Stimulated activated CD4-positive, alpha-beta T cell treated with anti-CD3 and anti-CD28 coated beads, Interleukin-4, amount 100 ng/mL, for 1 hour (primary cell): ENCODE measurements at places on chromosomes 12 and 14.

DNA sequence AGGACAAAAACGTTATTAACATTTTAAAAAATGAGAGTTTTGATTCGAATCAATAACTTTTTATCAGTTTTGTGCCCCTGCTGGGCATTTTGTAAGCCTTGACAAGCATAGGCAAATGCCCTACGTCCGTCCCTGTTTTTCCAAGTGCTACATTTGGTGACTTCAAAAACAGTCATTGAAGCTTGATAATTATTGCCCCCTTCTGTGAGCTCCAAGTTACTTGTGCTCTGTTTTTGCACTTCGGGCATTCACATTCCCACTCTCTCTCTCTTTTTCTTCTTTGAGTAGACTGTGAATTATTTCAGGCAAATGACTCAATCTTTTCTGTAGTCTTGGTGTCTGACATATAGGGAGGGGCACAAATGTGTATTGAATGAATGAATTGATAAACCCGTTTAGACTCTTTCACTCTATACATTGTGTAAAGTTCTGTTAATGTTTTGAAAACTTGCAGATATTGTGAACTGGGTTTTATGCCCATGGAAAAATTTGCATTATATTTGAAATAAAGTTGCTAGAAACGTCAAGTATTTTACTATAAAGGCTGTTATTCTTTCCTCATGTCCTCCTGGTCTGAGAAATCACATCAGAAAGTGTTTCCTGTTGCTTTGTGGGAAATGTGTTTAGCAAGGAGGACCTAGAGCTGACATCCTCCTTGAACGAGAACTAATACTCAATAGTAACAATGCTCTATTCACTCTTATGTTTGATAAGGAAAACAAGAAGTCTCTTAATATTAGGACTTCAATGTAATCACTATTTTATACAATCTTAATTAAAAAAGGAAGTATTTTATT, 1.4 kb downstream of the APAF1 start:
- DNase-seq = no peak

DNA sequence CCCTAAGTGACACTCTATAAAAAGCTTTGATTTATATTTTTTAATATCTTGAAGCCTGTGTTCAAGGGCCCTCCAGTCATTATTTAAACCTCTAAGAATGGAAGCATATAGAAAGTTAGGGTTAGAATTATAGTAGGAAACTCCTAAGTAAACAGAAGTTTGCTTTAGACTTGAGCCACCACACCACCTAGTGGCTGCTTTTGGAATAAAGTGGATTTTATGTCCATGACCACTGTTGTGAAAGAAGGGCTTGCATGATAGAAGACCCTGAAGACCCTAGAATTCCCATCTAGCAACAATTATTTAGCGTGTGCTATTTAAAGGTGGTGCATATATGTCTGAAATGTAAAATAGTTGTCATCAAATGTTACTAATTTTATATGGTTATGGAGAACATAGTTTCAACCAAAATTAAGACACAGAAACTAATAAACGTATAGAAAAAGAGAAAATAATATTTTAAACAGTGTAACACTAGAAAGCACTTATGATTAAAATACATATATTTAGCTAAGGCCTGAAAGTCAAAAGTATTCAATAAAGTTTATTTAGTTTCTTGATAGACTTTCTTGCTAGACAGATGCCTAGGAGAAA, 21.3 kb downstream of the LRRIQ1 start:
- DNase-seq = no peak

DNA sequence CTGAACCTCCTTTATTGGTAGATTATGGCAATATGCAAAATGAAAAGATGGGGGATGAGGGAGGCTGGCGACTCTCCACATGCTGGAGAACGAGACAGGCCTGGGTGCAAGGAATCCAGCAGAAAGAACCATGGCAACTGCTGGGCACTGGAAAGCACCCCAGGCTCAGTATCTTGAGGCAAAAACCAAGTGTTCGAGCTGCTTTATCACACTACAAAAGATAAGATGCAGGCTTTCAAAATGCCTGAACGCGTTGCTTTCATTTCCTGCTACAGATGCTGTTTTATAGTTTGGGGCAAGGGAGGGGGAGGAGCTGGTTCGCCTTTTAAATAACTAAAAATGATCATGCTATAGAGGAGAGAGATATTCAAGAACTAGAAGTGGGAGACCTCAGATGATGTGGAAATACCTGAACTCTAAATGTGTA, 38.9 kb downstream of the NIN start:
- DNase-seq = no peak

GRCh38 chr12:120800665-120801064, 75.0 kb downstream of the ACADS start:
- DNase-seq = no peak

- DNase-seq = no peak
These were observed 2.9 kb downstream of the SERPINA10 start for GRCh38 chr14:94290197-94290596.

DNA sequence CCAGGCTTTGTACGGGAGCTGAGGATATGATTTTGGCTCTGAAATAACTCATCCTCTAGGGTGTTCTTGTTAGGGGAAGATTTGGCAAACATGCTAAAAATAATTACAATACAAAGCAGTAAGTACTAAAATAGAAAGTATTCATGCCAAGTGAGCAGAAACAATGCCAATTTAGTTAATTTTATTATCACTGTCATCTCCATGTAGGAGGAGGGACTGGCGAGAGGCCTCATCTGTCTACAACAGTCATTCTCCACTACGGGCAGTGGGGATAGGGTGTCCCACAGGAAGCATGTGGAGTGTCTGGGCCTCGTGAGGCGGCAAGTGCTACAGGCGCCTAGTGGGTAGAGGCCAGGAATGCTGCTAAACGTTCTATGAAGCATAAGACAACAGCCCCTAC, 3.3 kb downstream of the ISM2 start:
- DNase-seq = no peak

DNA sequence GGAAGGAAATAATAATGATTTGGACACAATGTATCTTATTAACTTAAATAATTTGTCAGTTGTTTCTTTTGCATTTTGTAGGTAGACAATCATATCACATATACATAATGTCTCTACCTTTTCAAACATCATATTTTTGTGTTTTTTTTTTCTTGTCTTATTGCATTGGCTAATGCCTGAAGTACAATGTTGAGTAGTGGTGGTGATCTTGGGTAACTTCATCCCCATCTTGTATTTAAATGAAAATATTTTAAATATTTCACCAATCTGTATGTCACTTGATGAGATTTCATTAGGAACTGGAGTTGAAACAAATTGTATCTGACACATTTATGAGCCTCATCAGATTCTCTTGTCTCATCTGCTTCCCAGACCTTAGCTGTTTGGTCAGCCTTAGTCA, 109.7 kb upstream of the LHX5 start:
- no peak for DNase-seq

GRCh38 chr12:94329366-94329765, 130.3 kb downstream of the CEP83 start:
- DNase-seq = no peak

DNA sequence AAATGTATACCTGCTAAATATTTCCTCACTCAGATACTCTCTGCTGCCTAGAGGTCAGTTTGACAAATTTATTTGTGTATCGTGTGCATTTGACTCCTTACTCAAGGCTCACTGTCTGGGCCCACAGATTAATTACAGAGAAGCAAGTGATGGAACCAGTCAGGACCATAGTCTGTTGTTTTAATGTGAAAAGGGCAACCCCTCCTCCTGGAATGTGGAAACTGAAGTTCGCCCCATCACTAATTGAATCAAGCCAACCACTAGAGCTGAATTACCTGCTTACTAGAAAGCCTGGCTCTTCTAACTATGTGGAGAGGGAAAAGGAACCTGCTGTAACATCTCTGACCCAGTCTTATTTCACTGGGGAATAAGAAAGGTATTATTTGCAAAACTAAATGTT, 199.9 kb upstream of the KRR1 start:
- no peak for DNase-seq

GRCh38 chr12:68175557-68176061, 16.1 kb upstream of the IFNG start:
- DNase-seq = peak; percentile 36

GRCh38 chr14:76407449-76408150, 31.7 kb downstream of the ESRRB start:
- DNase-seq = no peak

- no peak for DNase-seq
These were observed 68.4 kb downstream of the SYT1 start for GRCh38 chr12:78933014-78933413.

DNA sequence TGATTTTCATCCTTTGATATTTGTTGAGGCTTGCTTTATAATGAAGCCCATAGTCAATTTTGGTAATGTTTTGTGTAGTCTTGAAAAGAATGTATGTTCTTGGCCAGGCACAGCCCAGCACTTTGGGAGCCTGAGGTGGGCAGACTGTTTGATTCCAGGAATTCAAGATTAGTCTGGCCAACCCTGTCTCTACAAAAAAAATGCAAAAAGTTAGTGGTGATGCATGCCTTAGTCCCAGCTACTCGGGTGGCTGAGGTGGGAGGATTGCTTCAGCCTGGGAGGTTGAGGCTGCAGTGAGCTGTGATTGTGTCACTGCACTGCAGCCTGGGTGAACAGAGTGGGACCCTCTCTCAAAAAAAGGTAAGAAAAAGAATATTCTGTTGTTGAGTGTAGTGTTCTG, 10.8 kb downstream of the ETNK1 start:
- DNase-seq = no peak

DNA sequence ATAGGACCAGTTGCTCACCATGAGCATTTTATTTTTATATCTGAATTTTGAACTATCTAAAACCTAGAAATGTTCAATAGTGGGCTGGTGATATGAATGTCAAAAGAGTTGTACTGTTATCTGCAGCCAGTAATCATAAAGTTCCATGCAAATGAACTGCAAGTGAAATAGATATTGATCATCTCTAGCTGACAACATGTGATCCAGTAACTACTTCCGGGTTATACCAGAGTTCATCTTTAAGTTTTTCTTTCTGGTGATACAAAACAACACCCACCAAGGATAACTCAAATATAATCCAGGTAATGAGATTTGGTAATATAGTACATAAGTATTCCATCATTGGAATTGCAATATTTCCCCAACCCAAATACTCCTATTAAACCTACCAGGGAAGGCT, 4.1 kb downstream of the IL26 start:
- no peak for DNase-seq

DNA sequence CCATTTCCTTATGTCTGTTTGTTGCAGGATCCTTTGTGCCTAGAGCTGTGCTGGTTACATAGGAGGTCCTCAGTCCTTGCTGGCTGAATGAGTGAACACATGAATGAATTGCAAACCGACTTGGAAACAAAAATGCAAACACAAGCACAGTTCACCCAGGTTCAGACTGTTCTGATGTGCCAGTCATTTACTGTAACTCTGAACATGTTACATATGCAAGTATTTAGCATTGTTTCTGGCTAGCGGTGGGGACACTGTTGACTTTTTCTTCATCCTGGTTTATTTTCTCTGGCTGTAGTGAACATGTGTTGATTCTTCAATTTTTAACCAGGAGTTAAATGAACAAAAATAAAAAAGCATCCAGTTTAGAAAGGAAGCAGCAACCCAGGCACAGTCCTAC, 33.4 kb downstream of the TSPAN9 start:
- no peak for DNase-seq

GRCh38 chr14:76163668-76164363, 12.1 kb downstream of the GPATCH2L start:
- DNase-seq = no peak

DNA sequence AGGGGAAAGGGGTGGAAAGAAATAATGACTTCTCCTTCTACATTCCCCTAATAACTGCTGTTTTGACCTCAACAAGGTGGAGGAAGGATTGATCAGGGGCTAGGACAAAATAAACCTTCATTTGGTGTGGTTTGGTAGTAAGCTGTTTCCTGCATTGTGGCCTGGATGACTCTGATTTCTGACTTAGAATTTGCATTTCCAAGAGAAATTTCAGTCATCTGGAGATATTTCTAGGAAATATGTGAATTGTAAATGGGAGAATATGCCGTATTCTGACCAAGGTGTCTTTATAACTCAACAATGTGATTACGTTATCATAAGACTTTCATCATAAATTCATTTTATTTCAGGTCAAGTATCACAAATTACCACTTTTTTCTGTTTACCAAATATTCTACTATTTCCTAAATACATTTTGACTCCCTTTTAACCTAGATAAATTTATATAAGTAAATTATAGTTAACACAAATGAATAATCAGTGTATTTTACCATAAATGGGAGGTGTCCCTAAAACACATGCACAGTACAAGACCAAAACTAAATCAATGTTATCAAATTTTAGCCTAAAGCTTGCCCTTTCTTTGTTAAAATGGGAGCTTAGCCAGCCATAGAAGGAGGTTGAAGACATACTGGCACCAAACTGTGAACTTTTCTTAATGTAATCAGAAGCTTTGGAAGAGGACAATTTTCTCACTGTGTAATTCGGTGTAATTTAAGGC, 828.8 kb downstream of the TMTC2 start:
- no peak for DNase-seq

- DNase-seq = no peak
These were observed 11.1 kb upstream of the SIVA1 start for GRCh38 chr14:104741803-104742251.

GRCh38 chr12:87943023-87943422, 86.2 kb downstream of the C12orf50 start:
- DNase-seq = no peak

- no peak for DNase-seq
These were observed 6.1 kb upstream of the IL26 start for GRCh38 chr12:68231691-68232090.

- DNase-seq = no peak
These were observed 321.1 kb downstream of the NOVA1 start for GRCh38 chr14:26276757-26277156.

GRCh38 chr14:100134586-100134985, 24.9 kb downstream of the DEGS2 start:
- no peak for DNase-seq

DNA sequence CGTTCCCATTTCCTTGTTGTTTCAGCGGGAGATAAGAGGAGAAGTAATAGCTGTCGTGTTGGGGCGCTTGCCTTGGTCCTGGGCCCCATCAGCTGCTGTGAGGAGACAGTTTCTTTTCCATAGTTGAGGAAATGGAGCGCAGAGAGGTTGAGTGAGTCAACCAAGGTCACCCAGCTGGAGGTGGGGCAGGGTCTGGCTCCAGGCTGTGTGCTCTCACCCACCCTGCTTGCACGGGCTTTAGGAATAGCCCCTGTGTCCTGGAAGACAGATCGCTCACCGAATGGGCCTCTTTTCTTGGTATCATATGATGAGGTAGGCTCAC, 165.7 kb upstream of the RTL1 start:
- DNase-seq = no peak

- DNase-seq = peak; percentile 33
These were observed 575 bp downstream of the NAA30 start for GRCh38 chr14:57390806-57391516.

DNA sequence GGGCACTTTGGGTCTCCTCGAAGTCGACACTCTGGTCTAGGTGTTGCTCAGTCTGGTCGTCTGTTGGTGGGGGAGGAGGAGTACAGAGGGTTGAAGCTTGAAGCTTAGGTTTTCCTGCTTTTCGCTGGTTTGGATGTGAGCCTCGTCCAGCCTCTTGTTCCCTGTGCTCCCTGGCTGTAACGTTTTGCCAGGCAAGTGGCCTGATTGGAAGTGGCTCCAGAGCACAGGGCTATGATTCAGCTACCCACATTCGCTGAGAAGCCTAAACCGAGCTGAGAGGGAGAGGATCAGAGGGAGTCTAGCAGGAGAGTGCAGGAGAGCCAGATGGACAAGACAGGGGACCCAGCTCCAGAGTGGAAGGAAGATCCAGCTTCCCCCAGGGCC, 6.1 kb downstream of the HOXC10 start:
- no peak for DNase-seq

GRCh38 chr14:64721899-64722298, 17.7 kb downstream of the PLEKHG3 start:
- DNase-seq = no peak
